ENCODE measurements at places on chromosomes 3 and 15.
A peak's percentile ranks its signal among the peaks of the same experiment; 100 is the strongest.

GRCh38 chr15:85010386-85011159 is 28.9 kb downstream of the PDE8A start:
- no peak for DNase-seq

- DNase-seq, result no peak
Measured at GRCh38 chr15:73660455-73660854, 23.7 kb upstream of the CD276 start.

DNA sequence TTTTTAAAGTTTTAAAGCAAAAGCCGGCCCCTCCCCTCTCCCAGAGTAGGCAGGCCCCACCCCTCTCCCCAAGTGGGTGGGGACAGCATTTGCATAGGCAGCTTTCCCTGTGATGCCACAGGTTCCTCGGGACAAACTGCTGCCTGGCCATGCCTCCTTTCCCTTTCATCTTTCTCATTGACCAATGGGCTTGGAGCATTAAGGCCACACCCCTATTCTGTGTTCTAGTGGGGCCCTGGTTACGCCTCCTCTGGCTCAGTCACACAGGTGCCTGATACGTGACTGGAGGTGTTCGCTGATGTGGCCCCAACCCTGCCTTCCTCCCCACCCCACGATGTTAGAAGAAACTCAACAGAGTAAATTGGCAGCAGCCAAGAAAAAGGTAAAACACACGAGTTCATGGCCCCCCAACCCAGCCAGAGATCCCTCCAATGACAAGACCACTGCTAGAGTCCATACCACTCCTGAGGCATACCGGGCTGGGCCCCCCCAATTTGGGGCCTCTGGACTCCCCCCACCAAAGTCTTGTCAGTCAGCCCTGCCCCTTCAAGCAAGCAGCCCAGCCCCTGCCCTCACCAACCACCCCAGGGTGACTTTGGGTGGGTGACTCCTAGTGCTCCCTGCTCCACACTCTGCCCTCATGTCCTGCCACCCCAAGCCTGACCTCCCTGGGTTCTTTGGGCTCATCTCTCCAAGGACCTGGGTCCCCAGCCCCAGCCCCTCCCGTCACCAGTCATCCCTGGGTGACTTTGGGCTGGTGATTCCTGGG is 62.8 kb upstream of the CSPG4 start:
- no peak for DNase-seq

DNA sequence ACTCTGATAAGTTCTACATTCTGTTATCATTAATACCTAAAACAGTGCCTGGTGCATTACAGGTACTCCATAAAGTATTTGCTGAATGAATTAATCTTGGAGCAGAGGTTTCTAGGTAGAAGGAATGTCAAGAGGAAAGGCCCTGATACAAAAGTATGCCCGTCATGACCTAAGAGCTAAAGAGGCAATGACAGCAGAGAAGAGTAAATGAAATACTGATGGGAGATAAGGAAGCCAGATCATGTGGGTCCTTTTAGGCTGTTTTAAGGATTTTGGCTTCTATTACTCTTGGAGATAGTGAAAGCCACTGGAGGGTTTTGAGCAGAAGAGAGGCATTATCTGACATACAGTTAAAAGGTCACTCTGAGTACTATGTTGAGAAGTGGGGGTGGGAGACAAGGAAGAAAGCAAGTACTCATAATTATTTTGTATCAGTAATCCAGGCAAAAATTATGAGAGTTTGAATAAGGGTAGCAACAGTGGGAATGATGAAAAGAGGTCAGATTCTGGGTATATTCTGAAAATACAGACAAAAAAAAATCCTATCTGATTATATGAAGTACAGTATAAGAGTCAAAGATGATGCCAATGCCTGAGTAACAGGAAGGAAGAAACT is 48.3 kb downstream of the DENND4A start:
- DNase-seq, result no peak

GRCh38 chr3:171169443-171169842 is 142.9 kb upstream of the SLC2A2 start:
- no peak for DNase-seq

DNA sequence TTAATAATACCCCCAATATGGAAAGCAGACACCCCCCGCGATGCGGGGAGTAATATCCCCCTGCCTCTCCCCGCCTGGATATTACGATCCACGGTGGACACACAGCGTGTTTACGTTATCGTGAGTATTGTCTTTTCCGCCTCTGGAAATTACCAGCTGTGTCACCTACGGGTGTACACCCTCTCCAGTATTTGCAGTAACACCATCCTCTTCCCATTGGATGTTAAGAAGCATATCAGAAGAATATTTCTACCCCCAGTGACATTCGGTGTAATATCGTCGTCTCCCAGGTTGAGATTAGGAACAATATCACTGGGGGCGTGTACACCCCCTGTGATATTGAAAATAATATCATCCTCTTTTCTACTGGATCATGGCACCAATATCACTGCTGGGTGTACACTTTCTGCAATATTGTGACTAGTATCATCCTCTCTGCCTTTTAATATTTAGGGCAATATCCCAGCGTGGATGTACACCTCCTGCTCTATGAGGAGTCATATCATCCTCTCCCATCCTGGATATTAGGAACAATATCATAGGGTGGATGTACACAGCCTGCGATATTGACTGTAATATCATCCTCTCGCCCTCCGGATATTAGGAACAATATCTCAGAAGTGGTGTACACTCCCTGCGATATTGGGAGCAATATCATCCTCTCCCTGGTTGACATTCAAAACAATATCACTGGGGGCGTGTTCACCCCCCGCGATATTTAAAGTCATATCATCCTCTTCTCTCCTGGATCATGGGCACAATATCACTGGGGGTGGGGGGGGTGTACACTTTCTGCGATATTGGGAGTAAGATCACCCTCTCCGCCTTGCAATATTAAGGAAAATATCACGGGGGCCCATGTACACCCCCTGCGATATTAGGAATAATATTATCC is 20.3 kb upstream of the BMF start:
- DNase-seq, result no peak

GRCh38 chr3:127734754-127735473 is 62.2 kb downstream of the ABTB1 start:
- peak; percentile 97 for DNase-seq

DNA sequence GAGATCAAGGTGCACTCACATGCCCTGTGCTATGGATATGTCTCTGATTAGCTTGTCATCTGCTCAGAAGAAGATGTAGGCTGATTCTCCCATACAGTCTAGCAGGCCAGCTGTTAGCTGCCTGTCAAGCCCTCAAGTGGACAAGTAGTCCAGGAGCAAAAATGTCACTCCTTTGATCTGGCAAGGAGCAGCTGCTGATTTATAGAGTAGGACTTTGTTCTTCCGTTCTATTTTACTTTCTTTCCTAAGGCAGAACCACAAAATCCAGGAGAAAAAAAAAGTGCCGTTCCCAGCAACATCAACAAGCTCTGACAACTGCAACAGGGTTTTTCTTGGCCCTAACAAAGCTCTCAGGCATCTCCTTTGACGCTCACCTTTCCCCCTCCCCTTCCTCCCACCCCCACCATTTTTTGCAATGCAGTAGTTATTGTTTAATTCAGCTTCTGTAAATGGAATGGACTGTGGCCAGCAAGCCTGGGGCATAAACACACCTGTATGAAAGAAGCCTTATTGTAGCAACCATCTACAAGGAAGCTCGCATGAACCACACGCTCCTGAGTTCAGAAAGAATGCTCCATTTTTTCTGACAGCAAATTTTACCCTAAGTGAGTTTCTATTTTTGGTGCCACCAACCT is 196.3 kb downstream of the MEIS2 start:
- no peak for DNase-seq

DNA sequence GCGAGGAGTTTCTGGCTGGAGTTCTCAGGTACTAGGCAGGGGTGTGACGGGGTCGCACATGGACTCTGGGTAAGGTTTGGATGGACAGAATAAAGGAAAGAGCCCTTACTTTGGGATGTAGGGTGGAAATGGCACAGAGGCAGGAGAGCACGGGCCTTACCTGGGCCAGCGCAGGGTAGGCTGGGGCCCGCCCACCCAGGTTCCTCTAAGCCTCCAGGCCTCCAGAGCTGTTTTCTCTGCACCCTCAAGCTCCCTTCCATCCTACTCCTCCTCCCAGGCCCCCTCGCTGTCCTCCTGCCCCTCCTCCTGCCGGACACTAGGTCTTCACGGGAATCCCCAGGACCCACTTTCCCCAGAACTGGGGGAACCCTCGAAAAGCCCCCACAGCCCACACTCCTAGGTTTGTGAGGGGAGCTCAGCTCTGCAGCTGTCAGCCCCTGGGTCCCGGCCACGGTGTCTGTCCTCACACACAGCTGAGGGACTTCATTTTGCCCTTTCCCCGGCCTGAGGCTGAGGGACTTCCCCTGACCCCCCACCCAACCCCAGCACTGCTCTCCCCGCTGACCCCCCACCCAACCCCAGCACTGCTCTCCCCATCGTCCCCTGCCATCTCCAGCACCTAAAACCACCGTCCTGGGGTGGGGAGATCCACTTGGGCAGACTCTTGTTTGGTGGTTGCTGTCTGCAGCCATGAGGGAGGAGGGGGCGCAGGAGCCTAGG is 53.0 kb upstream of the PCSK6 start:
- no peak for DNase-seq

DNA sequence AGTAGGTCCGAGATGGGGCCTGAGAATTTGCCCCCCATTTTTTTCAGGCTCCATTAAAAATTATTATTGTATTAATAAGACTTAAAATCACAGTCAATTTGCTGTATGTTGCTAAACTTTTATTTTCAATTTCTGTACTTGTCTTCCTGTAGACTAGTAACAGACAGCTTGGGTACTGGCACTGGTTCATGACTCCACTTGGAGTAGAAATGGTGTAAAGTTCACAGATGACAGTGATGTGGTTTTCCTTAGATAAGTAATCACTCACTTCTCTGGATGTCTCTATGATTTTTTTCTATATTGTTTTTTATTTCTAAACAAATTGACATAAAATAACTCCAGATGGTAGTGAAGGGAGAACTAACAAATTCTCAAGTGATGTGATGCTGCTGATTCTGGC is 15.6 kb upstream of the ZNF80 start:
- no peak for DNase-seq

- peak; percentile 45 for DNase-seq
Measured at GRCh38 chr3:147038481-147038880, 367.9 kb downstream of the ZIC4 start.

DNA sequence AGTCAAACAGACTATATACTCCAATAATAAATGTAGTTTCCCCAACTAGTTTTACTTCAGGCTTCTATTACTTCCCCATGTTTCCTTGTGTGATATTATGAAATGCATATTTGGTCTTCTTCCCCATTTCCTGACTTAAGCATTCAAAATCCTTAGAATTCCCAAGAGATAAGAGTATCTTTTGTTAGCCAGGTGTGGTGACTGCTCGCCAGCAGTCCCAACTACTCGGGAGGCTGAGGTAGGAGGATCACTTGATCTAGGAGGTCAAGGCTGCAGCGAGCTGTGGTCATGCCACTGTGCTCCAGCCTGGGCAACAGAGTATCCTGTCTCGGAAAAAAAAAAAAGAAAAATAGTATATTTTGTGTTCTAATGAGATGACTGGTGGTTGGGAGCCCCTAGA is 72.7 kb upstream of the UBE2E2 start:
- no peak for DNase-seq

DNA sequence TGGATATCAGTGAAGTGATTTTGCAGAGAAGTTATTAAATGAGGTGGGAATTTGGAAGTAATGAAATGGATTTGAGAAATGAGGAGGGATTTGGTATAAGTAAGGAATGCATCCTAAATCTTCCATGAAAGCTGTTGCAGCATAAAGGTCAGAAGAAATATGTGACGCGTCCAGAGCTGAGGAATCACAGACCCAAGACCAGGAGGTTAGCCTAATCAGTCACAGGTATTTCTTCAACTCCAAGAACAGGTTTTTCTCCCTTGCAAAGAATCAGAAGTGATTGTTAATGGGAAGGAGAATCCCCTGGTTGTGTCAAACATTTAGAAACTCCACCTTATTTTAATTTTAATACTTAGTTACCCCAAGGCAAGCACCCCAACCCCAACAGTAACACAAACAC is 253.2 kb downstream of the MEX3B start:
- no peak for DNase-seq

- peak; percentile 63 for DNase-seq
Measured at GRCh38 chr3:60708191-60708975, 542.9 kb downstream of the FHIT start.

DNA sequence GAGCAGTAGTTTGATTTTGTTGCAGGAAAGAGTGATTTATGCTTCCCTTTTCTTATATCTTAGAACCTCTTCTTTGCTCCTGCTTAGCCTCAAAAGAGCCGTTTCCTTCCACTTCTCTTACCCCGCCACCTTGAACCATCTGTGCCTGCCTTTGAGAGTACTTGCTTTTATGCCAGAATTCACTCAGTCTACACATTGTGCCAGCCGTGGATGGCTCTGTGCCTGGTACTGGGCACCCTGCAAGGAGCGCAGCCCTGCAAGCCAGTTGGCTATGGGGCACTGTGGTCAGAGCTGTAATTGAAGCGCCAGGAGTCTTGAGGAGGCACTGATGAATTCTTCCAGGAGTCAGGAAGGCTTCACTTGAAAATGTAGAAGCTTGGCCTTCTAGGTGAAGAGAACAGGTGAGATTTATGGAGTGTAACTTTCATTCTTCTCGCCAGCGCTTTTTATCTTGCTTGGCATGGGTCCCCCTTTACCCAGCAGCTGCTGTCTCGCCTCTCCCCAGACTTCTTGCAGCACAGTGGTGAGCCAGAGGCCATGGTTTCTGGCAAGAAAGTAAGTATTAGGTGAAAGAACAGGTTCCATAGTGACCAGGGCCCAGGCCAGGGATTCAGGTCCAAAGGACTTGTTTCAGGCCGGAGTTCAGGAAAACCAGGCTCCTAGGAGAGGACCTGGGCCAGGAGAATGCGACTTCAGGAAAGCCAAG is 4.9 kb downstream of the TMED3 start:
- DNase-seq, result no peak

DNA sequence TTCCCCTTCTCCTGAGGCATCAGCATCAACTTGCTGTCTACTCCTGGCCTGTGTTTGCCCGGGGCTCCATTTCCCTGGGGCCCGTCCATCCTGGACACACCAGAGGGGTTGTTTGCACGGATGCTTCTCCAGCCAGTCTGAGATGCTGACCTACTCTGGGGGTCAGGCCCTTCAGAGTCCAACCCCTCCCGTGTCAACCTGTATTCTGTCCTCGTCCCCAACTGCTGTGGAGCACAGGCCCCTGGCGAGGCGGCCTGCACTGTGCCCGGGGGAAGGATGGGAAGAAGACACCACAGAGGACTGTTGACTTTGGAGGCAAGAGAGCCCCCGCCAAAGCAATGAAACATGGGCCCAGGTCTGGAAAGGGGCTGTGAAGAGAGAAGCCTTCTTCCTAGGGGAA is 25.8 kb downstream of the ALS2CL start:
- no peak for DNase-seq

GRCh38 chr3:138184994-138185393 is 2.1 kb upstream of the ARMC8 start:
- DNase-seq, result no peak

GRCh38 chr3:166472015-166472414 is 634.8 kb upstream of the BCHE start:
- DNase-seq, result no peak

DNA sequence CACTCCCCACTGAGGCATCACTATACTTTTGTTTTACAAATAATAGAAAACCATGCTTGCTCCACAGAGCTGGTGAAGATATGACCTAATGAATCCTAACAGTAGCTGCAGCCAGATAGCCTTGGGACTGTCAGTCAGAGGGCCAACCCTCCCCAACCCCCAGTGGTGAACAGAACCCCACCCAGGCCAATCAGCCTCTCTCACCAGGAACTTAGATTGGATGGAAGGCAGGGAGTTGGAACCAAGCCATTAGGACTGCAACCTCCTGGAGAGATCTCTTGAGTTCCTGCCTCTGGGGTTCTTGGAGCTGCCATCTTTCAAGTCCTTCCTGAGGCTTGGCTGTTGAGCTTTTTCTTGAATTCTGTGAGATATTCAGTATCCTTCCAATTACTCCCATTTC is 3.0 kb upstream of the MRPS22 start:
- no peak for DNase-seq

- DNase-seq, result no peak
Measured at GRCh38 chr15:60961541-60962485, 267.3 kb downstream of the RORA start.

Measured in AG04449 (cell line).